Stimulated activated CD4-positive, alpha-beta T cell treated with anti-CD3 and anti-CD28 coated beads, Interleukin-15, amount 100 ng/mL, for 1 hour (primary cell): ENCODE measurements at places on chromosomes 2 and 18.

- DNase-seq = no peak
These were observed 344.9 kb downstream of the CYRIA start for GRCh38 chr2:16320716-16321115.

GRCh38 chr18:63145851-63146555, 173.6 kb downstream of the BCL2 start:
- DNase-seq = no peak

GRCh38 chr2:154670083-154670482, 28.4 kb upstream of the KCNJ3 start:
- DNase-seq = no peak

GRCh38 chr2:202881570-202881969, 10.0 kb upstream of the ICA1L start:
- no peak for DNase-seq

GRCh38 chr2:212901604-212902275, 249.7 kb downstream of the IKZF2 start:
- no peak for DNase-seq
